Kidney glomerular epithelial cell (primary cell): ENCODE measurements at places on chromosomes 16 and 17.

DNA sequence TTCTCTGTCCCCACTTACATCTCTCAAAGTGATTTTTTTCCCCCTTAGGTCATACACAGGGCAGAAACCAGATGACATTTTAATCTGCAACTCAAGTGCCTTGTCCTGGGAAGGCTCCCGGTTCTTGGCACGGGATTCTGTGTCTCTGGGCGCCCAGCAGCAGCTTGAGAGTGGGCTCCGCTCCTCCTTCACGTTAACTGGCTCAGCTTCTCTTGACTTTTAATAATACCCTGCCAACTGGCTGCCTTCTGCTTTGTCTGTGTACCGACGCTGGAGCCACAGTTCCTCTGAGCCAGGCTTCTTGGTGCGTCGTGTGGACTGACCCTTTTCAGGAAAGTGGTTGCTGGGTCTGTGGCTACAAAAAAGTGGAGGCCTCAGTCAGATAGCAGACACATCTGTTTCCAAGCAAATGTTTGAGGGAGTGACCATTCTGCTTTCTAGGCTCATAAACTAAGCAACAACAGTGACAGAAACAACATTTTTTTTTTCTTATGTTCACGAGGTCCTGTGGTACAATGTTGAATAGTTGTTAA is 64.9 kb downstream of the IRF8 start:
- no peak for DNase-seq

GRCh38 chr16:56789360-56789759 is 59.4 kb downstream of the NUP93 start:
- DNase-seq = peak; percentile 15

- peak; percentile 38 for DNase-seq
Observed at GRCh38 chr17:36608794-36609497, 7.6 kb downstream of the MRM1 start.

- peak; percentile 68 for DNase-seq
Observed at GRCh38 chr16:66894948-66895688, 14.8 kb downstream of the PDP2 start.

GRCh38 chr17:56481659-56482058 is 111.8 kb upstream of the NOG start:
- no peak for DNase-seq

DNA sequence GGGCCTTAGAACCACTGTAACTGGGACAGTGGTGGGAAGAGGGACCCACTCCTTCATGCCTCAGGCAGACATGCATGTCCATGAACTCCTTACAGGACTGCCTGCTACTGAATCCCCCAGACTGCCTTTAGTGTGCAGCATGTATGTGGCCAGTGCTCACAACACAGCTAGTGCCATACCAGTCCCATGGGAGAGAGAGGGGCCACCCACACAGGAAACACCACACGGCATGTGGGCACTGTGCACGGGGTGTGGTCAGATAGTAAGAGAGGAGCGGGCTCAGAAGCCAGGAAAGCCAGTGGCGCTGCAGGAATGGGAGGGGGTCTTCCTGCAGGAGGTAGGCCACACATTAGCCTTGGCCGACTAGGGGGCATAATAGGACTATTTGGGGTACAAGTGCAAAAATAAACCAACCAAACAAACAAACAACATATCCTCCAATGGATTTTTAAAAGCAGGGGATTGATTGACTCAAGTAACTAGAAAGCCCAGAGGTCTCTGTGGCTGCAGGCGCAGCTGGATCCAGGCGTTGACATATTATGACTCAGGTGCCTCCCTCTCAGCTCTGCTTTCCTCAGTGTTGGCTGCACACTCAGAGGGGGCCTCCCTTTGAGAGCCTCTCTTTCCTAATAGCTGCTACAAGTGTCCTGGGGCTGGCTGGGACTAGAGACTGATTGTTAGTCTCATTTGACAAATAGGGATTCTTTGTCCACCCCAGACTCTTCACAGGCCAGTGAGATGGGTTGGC is 104.4 kb downstream of the AMFR start:
- no peak for DNase-seq

- no peak for DNase-seq
Observed at GRCh38 chr17:6996256-6997011, 585 bp downstream of the ALOX12 start.

- peak; percentile 96 for DNase-seq
Observed at GRCh38 chr16:22353933-22354541, 20.4 kb downstream of the CDR2 start.

DNA sequence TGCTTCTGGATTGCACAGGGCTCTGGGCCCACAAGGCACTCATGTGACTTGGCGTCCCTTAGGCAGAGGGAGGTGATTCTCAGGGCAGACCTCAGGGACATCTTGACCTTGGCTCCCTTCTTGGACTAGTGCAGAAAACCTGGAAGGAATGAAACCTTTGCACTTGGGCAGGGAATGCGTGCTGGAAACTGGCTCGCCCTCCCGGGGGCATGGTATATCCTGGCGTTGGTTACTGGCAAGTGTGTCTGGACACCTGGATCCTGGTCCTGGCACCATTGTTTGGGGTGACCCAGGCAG is 63.5 kb upstream of the LGALS9 start:
- no peak for DNase-seq

DNA sequence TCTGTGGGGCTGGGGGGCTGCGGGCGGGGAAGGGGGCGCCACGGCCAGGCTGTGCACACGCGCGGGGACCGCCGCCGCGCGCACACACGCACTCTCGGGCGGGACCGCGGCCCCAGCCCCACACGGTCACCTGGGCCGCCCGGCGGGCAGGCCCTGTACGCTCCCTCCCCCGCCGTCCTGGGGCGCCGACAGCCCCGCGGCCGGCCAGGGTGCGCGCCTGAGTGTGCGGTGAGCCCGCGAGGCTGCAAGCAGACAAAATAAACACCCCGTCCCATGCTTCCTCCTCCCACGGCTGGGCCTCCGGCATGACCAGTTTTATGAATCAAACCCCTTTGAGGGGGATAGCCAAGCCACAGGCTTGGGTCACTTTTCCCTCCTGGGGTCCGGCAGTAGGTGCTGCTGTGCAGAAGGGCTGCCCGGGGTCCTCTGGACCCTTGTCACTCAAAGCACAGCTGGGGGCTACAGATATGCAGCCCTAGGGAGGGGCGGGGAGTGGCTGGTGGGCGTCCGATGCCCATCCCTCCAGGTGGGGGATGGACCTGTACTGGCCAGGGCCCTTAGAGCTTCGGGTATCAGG is 441 bp downstream of the VASN start:
- no peak for DNase-seq

DNA sequence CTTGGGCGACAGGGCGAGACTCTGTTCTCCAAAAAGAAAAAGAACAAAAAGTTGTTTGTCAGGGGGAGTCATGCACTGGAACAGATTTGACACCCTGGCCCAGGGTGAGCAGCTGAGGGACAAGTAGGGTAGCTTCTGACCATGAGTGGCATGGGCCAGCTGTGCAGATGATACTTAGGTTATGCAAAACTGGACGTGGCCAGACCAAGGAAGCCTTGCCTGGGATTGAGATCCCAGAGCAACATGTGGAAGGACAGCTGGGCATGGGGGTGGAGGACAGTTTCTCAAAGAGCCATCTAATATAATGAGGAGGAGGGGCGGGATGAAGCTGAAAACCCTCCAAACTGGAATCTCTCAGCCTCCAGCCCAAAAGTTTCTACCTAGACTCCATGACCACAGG is 19.6 kb upstream of the SLC35B1 start:
- DNase-seq = no peak

DNA sequence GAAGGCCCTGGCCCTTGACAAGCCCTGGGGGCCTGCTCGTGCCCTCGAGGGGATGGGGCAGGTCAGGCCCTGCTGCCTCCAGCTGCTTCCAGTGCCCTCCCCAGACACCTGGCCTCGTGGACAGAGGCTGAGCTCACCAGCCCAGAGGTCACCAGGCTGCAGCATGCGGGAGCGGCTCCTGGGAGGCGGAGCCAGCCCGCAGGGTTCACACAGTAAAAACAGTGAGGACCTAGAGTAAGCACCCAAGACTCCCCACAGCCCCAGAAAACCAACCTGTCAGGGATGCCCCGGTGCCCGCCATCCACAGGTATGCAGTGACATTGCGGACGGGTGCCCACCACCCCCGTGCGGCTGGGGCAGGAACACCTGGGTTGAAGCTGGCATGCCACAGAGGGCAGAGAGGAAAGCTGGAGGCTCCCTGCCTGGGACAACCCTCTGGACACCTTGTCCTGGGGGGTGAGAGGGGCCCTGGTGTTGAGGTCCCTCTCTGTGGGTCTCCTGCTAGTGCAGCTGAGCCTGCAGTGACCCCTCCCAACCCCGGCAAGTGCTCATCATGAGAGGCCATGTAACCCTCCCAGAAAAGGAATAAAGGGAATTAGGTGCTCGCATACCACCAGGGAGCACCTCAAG is 62.1 kb downstream of the LMF1 start:
- DNase-seq = no peak

GRCh38 chr17:27072885-27073284 is 221.0 kb upstream of the WSB1 start:
- no peak for DNase-seq

DNA sequence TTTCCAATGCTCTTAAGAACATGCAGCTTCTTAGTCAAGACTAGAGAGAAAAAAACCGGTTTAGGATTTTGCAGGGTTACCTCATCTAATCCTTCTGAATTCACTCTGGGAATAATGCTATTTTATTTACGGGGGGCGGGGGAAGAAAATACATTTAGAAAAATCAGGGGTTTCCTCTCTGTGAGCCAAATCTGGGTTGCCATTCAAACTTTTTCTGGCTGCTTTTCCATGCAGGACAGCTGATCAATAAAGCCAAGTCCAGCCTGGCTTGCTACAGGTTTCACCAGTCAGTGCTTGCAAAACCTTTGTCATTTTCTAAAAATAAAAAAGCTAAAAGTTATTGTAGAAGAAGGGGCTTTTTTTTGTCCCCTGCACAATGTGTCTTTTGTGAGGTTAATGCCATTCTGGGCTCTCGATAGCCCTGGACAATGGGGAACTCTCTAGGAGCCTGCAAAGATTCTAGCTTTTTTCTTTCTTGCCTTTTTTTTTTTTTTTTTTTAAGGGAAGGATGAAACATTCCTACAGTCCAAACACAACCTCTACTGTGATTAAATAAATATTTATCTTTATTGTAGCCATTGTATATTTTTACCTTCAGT is 13.1 kb upstream of the ZFHX3 start:
- no peak for DNase-seq

GRCh38 chr17:60110586-60110985 is 31.9 kb upstream of the HEATR6 start:
- no peak for DNase-seq

GRCh38 chr17:57442914-57443571 is 186.7 kb downstream of the MSI2 start:
- no peak for DNase-seq
